Kidney capillary endothelial cell (primary cell): ENCODE measurements at places on chromosomes 2 and 18.

GRCh38 chr18:75418293-75419005 is 9.1 kb downstream of the SMIM21 start:
- no peak for DNase-seq

GRCh38 chr18:69865776-69866175 is 81.9 kb downstream of the CD226 start:
- DNase-seq: no peak

DNA sequence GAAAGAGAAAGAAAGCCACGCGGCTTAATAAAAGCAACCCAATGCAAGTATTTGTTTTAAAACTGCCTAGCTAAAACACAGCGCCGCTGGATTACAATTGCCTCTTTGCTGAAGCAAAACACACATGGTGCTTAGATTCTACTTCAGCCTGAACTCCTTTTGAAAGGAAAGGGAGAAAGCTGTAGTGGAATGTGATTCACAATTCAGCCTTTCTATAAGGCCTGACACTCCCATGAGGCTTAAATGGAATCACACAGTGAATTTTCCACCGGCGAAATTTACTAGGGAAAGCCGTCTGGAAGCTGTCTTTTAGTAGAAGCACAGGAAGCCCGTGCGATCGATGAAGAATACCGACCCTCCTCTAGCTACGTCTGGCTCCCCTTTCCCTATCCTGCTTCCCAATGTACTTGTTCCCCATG is 348.0 kb downstream of the DLGAP1 start:
- DNase-seq: no peak

GRCh38 chr18:30588673-30589164 is 453.8 kb downstream of the DSC3 start:
- DNase-seq: no peak

- no peak for DNase-seq
Observed at GRCh38 chr2:230627806-230628724, 84.6 kb upstream of the CAB39 start.

DNA sequence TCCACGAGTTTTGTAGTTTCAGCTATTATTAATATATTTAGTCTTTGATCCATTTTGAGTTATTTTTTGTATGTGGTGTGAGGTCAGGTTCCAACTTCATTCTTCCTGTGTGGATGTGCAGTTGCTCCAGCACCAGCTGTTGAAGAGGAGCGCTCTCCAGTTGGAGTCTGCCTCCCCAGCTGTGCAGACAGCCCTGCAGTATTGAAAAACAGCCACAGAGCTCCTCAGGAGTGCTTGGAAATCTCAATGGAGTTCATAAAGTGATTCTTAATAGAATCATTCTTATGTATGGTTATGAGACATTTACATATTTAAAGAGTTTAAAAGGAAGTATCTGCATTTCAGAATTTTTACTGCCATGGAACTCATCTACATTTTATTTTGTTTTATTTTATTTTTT is 17.3 kb downstream of the DGKD start:
- no peak for DNase-seq

DNA sequence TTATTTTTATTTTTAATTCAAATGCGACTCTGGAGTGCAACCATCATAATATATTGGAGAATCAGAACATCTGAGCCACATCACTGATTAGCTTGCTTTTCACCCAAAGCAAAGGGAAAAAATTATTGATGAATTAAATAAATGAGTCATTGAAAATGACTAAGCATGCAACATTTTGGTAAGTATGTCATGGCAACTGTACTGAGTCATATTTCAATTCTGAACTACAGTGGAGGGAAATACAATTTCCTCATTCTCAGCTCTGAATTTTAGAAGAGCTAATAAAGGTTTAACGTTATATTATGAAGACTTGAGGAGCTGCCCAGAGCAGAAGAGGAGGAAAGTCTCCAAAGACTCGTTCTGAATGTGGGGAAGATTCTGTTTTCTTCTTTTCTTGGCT is 89.6 kb upstream of the CCDC68 start:
- peak; percentile 52 for DNase-seq

- DNase-seq: no peak
Observed at GRCh38 chr2:192090911-192091310, 103.8 kb downstream of the TMEFF2 start.

DNA sequence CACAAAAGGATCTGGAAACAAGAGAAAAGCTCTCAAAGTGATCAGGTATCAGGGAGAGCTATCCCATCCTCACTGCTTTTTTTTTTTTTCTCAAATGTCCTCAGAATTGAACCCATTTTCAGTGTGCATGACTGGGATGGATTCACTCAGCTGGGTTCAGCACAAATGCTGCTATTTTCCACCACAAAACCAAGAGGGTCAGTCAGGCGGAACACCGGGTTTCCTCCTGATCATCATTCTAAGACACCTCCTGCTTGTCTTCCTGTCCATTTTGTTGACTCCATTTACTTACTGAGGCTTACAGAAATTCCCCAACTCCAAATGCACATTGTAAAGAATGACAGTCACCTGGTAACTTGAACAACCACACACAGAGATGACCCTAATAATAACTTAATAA is 39.9 kb downstream of the CYRIA start:
- no peak for DNase-seq

- peak; percentile 12 for DNase-seq
Observed at GRCh38 chr2:47869859-47870595, 36.3 kb downstream of the FBXO11 start.

GRCh38 chr2:218871345-218872302 is 9.0 kb upstream of the WNT10A start:
- no peak for DNase-seq

- no peak for DNase-seq
Observed at GRCh38 chr2:3193443-3194330, 183.9 kb downstream of the EIPR1 start.

DNA sequence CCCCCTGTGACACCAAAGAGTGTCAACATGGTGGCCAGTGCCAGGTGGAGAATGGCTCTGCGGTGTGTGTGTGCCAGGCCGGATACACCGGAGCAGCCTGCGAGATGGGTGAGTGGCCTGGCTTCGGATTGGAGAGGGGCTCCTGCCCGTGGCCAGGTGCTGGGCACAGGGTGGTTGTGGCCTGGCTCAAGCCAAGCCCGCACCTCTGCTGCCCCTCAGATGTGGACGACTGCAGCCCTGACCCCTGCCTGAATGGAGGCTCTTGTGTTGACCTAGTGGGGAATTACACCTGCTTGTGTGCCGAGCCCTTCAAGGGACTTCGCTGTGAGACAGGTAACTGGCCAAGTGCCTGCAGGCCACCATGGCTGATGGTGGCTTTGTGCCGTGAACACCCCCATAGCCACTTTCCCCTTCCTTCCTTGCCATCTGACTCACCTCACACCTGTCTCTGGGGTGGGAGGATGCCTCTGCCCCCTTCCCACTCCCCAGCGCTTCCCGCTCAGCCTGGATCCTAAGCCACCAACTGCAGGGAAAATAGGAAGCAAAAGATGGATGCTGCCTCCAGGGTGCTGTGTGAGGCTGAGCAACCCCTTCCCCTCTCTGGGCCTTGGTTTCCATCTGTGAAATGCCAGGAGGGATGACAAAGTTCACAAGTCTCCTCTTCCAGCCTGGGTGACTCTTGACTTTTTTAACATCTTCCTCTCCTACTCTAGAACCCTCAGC is 41.8 kb downstream of the SNED1 start:
- no peak for DNase-seq

DNA sequence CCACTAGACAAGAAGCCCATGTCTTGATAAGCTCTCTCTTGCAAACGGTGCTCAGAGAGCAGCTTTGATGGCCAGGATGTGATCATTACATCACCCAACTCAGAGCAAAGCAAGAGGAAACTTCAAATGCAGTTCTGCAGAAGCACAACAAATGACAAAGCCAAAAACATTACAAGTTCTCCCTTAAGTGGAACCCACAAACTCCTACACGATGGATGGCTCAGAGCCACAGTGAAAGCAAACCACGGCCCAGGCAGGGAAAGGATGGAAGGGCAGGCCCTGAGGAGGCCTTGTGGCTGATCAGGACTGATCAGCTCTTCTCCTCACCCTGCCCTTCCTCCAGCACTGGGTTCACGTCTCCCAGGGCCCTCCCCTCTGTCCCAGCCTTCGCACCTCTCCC is 326.4 kb downstream of the EIPR1 start:
- DNase-seq: no peak

DNA sequence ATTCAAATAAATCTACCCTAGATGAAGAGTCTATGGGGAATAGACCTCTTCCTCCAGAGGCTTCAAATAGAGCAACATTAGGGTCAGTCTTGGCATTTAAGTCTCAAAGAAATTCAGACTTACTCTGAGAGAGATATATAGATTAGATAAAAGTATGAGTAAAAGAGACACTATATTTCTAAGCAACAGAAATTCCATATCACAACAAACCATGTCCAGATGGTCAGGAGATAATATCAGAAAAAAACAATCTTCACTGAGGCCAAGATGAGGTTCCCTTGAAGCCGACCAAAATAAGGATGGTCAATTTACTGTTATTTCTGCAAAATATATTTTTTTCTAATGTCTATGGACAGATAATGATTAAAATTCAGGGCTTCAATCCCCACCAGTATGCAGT is 89.1 kb upstream of the NOSTRIN start:
- no peak for DNase-seq

DNA sequence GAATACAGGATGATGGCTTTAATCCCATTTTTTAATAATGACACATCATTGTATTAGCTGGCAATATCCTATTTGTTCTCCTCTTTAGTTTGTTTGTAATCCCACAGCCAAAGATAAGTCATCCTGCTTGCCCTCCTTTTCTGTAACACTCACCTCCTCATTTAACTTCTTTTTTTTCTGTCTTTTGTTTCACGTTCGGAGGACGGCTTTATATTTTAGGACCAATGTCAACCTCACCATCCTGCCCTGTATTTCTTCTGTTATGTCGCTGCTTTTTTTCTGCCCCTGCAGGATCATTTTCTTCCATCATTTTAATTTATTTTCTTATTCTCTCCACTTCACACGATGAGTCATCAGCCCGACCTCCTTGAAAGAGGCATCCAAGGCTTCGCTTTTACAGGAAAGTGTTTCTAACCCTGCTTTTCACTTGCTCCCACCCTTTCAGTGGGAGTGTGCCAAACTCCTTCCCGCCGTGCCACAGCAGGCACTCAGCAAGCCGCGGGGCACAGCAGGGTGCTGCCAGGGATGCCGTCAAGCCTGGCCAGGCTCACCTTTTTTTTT is 11.4 kb downstream of the RAB31 start:
- no peak for DNase-seq

DNA sequence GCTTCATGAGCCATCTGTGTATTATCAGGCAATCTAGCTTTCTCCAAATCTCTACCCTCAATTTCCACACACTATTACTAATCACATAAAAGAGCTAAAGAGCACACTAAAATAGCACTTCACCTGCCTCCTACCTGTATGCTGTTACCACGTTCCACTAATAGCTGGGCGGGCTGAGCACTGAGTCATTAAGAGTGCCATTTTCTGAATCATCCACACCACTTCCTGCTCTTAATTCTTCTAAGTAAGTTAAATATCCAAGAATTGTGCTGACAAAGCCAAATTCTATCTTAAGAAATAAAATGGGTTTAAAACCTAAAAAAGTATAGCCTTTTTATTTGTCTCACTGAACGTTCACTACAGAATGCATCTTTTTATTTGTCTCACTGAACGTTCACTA is 35.7 kb downstream of the NOL10 start:
- DNase-seq: peak; percentile 47

DNA sequence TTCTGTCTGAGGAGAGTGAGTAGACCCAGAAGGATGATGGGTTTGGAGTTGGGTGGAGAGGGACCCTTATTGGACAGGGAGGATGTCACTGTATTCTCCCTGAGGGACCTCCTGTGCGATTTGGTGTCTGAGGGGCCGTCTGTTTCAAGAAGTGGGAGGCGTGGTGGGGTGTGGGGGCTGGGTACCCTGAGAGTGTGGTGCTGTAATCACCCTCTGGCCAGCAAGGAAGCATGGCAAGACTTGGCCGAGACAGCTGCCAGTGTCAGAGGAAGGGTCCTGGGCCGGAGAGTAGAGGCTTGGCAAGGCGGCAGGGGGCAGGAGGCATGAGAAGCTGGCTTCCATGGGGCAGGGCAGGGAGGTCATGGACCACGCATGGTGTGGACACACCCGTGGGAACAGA is 43.1 kb downstream of the CTIF start:
- no peak for DNase-seq

DNA sequence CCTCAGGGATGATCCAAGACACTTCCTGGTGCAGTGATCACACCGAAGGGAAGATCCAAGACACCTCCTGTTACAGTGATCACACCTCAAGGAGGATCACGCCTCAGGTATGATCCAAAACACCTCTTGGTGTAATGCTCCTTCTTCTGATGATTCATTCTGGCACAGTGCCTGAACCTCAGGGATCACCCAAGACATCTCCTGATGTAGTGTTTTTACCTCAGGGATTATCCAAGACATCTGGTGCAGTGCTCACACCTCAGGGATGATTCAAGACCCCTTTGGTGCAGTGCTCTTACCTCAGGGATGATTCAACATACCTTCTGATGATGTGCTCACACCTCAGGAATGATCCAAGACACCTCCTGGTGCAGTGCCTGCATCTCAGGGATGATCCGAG is 124.4 kb downstream of the ASB1 start:
- no peak for DNase-seq

DNA sequence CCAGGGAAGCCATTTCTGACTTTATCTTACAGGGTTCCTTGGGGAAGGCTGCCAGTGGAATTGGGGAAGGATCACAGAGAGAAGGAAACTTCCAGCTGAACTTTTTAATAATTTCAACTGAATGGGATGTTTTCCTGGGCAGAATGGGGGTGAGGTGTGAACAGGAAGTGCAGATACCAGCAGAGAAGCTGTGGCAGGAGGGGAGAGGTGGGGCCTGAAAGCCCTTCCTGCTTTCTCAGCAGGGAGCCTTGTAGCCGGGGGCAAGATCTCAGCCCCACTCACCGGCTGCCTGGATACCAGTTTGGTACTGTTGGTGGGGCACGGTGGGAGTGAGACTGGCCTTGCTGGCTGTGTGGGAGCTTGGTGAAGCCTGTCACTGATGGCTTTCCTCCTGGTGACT is 170.5 kb downstream of the ZBTB7C start:
- DNase-seq: no peak

- DNase-seq: no peak
Observed at GRCh38 chr2:71925268-71926088, 222.2 kb downstream of the CYP26B1 start.

DNA sequence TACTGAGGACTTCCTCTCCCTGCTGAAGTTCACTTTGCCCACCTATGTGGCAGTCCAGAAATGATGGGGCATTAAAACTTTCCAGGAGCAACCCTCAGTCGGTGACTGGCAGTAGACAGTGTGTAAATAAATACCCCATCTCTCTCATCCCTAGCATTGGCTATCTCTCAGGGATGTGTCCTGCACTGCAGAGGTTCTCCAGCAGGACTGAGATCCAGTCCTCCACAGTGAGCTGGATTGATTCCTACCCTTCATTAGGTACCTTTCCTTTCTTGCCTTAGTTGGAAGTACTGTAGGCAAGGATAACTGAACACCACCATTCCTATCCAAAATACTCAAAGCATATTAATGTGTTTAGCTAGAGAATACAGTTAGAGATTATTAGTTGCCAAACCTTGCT is 441.8 kb downstream of the SPAG16 start:
- no peak for DNase-seq

- DNase-seq: no peak
Observed at GRCh38 chr2:176967911-176968450, 244.6 kb upstream of the HNRNPA3 start.
